ENCODE measurements at places on chromosomes 2 and 18.

- no peak for DNase-seq
Measured at GRCh38 chr2:195560209-195560895, 96.7 kb upstream of the SLC39A10 start.

DNA sequence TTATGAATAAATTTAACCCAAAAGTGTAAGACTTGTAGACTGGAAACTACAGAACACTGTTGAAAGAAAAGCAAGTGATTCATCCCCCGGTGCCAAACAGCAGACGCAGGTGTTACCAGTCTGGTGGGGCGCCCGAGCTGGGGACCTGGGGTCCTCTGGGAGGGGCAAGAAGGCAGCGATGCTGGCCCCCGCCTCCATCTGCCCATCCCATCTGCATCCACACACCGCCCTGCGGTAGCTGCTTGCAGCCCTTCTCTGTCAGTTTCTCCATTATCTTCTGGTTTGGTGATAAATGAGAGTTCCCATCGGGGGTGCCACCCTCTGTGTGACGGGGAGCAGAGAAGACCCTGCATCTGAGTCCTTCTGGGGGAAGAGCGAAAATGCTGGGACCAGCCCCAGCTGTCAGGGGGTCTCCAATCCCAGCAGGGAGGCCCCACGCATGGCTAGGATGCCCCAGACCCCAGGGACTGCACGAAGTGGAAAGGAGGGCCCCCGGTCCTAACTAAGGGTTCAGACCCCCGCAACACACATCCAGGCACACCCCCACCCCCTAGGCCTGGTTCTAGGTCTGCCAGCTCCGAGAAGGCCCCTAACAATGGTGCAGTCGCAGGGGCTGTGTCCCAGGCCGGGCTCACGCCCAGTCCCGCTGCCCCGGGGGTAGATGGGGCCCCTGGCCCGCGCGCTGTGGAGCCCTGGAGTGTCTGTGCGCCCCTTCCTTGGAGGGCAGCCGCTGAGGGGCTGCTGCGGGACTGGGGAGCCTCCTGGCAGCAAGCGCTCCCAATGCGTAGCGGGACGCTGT lies 686 bp upstream of the RGPD8 start:
- no peak for DNase-seq

GRCh38 chr2:112519506-112519905 lies 22.8 kb upstream of the POLR1B start:
- no peak for DNase-seq

GRCh38 chr2:43133708-43134570 lies 92.5 kb downstream of the ZFP36L2 start:
- DNase-seq = no peak

DNA sequence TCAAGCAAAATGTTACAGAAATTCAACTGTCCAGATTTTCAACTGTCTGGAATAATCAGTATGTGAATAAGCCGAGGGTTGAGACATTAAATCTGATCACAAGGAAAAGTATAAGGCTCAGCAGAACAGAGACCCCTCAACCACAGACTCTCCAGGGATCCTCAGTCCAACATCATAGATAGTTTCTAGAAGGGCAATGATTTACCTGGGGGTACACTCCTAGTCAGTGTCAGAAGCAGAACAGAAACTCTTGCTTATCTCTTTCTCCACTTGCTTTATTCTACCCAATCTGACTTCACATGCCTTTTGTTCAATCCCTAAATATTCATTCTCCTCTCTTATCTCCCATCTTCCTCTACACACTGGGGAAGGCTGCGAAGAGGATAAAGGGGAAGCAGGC lies 36.4 kb downstream of the ICOS start:
- DNase-seq = no peak

- DNase-seq = no peak
Measured at GRCh38 chr2:32706815-32707579, 79.1 kb downstream of the TTC27 start.

GRCh38 chr2:46293466-46293865 lies 3.7 kb upstream of the EPAS1 start:
- DNase-seq = no peak

DNA sequence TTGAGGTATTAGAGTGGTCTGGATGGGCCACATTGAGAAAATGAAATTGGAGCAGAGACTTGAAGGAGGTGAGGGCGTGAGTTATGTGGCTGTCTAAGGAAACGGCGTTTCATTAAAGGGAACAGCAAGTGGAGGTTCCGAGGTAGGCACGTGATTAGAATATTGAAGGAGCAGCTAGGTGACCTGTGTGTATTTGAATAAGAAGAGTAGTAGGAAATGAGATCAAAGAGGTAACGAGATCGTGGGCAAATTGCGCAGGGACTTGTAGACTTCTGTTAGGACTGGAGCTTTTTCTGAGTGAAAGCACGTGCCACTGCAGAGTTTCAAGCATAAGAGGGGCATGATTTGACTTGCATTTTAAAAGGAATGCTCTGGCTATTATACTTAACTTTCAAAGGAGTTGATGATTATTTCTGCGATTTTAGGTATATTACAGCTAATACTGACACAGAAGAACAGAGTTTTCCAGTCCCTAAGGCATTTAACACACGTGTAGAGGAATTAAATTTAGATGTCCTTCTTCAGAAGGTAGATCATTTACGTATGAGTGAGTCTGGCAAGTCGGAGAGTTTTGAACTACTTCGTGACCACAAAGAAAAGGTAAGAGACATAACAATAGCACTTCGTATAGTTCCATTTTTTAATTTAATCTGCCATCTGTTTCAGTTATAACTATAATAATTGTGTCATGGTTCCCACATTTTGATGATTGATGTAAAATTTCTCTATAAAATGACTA lies 48.7 kb downstream of the RMDN2 start:
- DNase-seq = no peak

- DNase-seq = no peak
Measured at GRCh38 chr2:5403392-5403791, 288.8 kb upstream of the SOX11 start.

GRCh38 chr2:43832457-43832856 lies 6.2 kb downstream of the ABCG5 start:
- no peak for DNase-seq

DNA sequence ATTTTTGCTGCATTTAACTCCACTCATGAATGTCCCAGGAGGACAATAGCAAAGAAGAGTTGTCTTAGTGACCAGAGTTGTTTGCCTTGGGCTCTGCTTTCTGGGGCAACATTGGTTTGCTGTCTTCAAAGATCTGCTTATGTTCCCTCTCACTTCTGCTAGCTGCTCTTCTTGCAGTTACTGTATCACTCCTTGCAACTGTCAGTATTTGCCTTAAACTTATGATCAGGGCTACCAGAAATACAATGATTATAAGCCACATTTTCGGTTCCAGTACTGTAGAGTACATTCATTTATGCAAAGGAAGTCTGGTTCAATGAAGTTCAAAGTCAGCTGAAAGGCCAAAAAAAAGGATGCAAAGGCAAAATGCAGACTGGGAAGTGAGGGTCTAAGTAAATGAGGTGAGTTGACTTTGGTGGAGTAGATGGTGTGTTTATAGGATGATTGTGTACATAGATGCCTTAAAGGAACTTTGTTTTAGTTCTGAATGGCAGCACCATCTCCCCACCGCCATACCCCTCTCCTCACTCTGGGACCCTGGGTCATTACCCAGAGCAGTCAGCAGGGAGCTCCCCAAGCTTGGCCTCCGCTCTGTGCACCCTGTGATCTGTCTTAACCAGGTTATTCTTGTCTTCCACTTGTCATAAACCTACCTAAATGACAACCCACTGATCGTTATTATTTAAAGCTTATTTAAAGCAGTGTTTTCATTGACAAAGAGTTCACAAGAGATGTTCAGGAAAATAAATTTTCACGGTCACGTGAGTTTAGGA lies 236.0 kb downstream of the DOK6 start:
- no peak for DNase-seq

GRCh38 chr2:46702537-46702936 lies 213.1 kb downstream of the MCFD2 start:
- no peak for DNase-seq

DNA sequence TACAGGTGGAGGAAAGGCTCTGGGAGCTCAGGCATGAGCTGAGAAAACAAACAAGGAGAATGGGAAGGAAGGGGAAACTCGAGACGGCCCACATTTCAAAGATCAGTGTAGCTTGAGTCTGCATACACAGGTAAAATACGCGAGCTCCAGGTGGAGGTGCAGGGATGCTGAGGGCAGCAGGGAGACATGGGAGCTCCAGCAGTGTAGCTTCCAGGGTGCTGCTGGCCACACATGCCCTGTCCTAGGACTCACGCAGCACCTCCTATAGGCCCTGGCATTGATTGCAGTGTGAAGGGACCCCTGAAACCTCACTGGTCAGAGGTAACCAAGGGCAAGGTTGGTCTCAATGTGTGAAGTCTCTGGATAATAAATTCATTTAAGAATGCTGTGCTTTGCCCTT lies 362.8 kb upstream of the HS6ST1 start:
- DNase-seq = no peak

GRCh38 chr2:229566370-229566769 lies 148.0 kb downstream of the DNER start:
- DNase-seq = no peak

DNA sequence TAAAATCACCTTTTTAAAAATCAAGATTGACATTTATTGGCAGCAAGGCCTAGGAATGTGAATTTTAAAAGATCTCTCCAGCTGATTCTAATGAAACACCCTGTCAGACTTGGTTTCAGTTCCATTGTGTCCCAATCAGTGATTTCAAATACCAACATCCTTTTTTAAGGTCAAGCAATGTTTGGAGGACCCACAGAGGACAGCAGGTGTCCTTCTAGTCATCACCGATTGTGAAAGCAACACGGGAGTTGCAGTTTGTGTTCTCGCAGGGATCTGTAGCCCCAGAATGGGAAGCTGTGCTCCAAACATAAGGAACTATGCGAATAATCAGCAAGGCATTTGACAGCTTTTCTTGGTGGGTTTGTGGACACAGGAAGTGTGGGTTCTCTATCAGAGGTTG lies 4.5 kb upstream of the KIDINS220 start:
- DNase-seq = no peak

DNA sequence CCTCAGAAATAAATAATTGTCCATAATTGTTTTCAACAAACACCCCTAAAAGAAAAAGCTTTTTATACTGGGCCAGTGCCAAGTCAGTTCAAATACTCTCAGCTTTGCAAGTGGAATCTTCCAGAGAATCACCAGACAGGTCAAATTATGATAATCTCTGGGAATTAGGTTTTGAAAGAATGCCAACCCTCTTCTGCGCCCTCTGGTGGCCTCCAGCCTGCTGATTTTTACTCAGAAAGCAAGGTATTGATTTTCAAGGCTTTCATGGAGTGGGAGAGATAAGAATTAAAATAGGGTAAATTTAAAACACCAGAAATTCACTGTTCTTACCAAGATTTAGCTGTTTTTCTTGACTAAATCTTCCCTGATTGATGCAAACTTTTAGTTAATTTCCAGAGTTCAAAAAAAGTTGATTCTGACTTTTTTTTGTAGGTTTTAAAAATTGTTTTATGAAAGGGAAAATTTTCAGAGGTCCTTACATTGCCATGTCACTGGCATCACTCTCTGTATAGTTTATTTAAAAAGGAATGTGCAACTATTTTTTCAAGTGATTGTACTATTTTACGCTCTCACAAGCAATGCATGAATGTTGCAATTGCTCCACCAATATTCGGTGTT lies 282.9 kb upstream of the TNP1 start:
- no peak for DNase-seq

DNA sequence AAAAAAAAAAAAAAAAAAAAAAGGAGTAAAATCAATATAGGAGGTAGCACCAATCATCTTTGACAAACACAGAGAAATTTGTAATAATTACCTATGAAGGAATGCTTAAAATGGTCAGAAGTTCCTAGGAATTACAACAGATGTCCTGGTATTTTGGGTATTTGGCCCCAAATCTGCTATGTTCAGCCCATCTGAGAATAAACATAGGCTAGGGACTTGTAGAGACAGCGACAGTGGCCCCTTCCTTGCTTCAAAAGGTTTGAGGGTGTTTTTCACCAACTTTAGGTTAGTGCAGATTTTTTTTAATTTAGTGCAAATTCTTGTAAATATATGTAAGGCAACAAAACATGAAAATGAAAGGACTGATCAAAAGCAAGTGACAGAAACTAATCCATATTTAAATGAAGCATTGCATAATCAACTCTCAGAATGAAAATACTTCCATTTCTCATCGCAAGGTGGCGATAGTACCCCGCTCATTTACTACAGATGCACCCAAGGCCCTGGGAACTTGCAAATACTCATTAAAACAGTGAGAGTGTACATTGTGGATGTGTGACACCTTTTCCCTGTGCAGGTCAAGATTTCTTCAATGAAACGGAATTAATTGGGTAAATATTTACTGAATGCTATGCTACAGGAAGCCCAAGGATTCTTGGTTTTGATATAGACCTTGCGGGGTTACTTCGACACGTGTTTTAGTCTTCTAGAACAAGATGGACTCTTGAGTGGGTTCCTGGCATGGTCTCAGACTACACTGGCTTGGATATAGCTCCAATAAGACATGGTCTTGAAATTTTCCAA lies 44.6 kb downstream of the FAM124B start:
- peak; percentile 29 for DNase-seq

DNA sequence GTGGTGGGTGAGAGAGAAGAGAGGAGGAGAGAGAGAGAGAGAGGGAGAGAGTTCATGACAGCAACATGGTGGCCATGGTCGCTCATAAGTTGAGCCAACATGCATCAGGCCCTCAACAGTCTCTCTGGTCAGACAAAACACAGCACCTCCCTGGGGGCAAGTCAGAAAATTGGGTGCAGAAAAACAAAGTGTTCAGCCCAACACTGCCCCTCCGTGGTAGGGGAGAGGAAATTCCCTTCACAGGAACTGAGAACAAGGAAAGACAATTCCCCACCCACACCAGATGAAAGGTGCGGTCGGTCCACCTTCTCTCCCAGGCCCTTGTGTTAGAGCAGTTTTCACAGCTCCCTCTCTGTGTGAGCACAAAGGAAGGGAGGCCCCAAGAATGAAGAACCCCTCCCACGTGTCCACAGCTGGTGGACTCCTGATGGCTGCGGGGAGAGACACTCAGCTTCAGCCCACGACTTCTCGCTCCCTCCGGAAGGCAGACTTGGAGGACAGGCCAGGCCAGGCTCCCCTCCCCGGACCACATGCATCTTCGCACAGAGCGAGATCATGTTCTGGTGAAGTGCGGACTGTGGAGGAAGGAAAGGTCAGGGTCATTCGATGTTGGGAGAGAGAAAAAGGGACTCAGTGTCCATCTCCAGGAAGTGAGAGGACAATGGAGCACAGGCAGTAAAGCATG lies 181.7 kb downstream of the ANAPC1 start:
- no peak for DNase-seq
